Pons (tissue), 1 donor: ENCODE measurements at places on chromosomes 2 and 18.
A peak's percentile ranks its signal among the peaks of the same experiment; 100 is the strongest.

- DNase-seq, result no peak
Measured at GRCh38 chr2:47265158-47265557, 110.0 kb upstream of the STPG4 start.

GRCh38 chr2:134839649-134840048 is 1.2 kb downstream of the ACMSD start:
- DNase-seq, result no peak

DNA sequence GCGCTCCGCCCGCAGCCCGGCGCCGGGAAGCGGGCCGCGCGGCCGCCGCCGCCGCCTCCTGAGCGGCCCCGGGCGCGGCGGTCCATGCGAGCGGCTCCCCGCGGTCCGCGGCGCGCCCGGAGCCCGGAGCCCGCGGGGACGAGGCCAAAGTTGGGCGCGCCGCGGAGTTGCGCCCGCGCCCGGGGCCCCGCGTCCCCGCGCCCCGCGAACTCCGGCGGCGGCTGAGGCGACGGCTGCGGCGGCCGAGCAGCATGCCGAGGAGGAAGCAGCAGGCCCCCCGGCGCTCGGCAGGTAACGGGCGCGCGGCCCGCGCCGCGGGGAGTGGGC is 992 bp downstream of the TSHZ1 start:
- no peak for DNase-seq

DNA sequence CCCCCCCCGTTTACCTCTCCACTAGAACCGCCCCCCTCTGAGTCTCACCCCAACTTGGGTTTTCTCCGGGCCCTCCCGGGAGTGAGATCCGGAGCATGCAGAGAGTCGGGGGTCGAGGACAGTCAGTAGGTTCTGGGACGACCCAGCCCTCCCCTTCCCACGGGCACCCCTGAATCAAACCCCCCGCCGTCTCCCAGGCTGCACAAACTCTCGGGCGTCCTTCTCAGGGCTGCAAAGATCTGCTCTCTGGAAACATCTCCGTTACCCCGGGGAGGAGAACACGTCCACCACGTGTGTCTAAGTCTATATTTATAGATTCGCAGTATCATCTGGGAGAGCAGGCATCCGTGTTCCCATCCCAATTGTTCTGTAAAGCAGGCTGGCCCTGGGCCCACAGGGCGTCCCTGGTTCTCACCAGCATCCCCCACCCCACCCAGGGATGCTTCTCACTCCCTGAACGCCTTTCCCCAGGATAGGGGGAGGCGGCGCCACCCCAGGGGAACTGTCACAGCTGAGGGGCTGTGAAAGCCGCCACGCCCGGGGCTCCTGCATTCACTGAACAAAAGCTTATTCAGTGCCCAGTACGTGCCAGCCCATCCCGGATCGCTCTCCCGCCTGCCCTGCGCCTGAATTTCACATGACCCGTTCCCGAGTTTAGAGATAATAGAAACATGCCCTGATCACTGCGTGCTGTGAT is 765 bp upstream of the DIPK1C start:
- peak; percentile 90 for DNase-seq

DNA sequence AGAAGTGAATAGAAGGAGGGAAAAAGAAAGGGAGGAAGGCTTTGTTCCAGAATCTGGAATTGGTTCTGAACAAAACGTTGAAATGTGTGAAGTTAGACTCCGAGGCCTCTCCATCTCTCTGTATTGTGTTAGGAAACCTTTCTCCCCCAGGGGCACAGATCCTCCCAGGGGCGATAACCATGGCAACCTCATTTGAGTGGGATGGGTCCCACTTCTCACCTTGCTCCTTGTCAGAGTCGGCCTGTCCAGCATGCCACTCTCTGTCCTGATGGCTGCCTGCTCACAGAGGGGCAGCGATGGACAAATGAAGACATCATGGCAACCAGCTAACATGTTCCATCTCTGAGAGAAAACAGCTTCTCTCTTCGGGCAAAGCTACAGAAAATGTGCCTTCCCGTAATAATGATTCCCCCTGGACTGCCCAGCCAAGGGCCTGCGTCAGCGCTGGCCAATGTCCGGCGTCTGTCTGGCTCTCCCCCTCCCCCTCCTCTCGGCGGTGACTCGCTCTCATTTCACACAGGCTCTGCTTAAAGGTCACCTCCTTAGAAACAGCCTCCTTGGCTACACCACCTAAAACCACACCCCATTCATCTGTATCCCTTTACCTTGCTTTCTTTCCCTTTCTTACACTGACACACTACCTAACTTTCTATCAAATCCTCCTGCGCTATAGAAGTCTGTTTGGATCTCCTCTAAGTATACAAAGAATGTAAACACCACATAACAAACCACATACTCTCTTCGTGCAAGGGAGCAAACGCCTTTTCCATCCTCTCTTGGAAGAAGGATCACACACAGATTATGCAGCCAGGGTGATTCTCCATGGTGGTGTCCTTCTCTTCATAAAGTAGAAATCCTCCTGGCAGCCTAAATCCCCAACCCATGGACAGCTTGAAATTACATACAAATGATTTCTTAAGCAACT is 32.1 kb upstream of the TTC39C start:
- DNase-seq, result no peak

DNA sequence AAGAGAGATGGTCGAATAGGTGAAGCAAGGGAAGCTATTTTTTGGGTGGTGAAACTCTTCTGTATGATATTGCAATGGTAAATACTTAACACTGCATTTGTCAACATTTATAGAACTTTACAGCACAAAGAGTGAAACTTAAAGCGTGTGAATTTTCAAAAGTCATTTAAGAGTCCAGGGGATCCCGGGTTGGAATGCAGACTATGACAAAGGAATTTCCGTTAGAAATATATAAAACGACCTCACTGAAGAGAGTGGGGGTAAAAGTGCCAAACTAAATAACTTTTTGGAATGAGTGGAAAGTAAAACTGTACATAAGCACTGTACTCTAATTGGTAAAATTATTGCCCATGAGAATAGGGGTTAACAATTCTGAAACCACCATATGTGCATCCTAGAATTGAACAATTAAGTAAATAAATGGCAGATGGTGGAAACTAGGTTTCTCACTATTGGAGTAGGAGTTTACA is 191.0 kb upstream of the FN1 start:
- no peak for DNase-seq

DNA sequence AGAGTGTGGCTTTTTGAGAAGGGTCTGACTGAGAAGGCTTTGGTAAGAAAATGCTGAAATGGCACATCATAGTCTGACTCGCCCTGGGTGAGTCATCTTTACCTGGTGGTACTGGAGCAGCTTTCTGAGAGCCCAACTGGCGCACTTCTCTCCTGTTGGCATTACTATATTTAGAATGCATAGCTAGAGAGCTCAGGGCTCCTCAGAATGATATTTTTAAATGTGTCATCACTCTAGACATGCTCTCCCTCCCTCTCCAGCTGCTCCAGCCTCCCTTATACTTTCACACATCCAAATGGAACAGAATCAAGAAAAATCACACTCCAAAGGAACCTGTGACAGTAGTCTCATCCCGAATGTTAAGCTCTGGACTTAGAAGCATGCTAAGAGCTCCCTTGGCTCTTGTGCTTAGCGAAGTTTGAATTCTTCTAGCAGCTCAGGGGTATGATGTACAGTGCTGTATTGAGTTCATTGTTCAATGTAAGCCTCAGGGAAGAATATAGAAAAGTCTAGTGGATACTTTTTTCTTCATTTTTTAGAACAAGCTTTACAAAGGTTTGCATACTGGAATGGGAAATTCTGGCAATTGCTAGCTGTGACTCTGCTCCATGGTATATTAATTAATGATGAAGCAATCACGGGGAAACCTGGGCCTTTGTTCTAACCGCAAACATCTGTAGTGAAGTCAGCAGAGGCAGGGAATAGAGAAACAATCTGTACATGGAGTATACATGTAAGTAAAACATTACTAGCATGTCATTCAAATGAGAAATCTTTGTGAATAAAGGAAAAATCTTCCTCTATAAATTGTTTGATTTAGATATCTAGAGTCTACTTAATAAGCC is 751.2 kb upstream of the NRXN1 start:
- peak; percentile 6 for DNase-seq

- peak; percentile 49 for DNase-seq
Measured at GRCh38 chr18:41745166-41746049, 209.6 kb upstream of the PIK3C3 start.

GRCh38 chr2:180656455-180656847 is 324.0 kb upstream of the UBE2E3 start:
- peak; percentile 30 for DNase-seq

DNA sequence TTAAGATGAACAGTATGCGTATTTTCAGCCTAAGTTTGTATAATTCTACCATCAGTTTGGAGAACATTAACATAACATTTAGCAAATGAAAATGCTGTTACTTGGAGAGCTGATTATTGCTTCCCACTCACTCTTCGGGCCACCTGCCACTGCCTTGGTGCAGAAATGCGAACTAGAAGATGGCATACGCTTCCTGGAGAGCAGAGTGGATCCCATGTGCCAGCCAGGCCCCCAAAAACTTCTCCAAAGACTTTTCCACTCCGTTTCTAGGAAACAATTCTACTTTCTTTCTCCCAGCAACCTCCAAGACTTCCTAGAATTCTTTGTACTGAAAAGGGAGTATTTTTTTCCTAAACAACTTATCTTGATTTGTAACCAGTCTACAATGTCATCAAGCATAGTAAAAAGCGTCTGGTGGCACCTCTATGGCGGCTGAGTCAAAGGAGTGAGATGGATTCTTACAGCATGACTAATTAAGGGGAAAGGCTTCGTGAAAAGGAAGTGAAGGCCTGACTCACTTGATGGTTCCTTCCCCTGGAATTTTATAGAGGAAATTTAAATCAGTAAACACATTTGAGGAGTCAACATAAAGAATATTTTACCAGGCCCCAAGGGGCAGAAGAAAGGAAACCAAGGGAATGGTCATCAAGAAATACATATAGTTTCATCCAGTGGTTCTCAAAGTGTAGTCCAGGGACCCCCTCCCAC is 36.6 kb downstream of the FEZ2 start:
- peak; percentile 12 for DNase-seq

GRCh38 chr2:168247341-168248261 is at the start of gene STK39:
TSS of gene STK39 (minus strand) at chr2:168247595. CDS start at chr2:168247435, 160 bp downstream.
- peak; percentile 51 for DNase-seq

DNA sequence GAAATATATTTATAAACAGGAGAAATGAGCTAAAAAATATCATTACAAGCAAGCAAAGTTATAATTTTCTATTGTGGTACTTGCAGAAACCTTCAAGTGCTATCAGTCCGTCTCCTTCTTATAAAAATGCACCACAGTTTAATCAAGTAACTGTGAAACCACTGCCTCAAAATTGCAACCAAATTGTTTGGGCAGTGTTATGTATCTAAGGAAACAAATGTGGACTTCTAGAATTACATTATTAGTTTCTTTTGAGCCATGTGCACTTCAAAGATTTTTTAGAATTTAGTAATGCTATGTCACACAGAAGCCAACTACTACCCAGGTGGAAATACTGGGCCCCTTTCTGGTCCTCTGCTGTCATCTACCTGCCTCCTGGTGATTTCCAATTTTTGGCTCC is 495.6 kb downstream of the NYAP2 start:
- DNase-seq, result no peak

- no peak for DNase-seq
Measured at GRCh38 chr2:127559454-127559853, 24.0 kb downstream of the MYO7B start.

DNA sequence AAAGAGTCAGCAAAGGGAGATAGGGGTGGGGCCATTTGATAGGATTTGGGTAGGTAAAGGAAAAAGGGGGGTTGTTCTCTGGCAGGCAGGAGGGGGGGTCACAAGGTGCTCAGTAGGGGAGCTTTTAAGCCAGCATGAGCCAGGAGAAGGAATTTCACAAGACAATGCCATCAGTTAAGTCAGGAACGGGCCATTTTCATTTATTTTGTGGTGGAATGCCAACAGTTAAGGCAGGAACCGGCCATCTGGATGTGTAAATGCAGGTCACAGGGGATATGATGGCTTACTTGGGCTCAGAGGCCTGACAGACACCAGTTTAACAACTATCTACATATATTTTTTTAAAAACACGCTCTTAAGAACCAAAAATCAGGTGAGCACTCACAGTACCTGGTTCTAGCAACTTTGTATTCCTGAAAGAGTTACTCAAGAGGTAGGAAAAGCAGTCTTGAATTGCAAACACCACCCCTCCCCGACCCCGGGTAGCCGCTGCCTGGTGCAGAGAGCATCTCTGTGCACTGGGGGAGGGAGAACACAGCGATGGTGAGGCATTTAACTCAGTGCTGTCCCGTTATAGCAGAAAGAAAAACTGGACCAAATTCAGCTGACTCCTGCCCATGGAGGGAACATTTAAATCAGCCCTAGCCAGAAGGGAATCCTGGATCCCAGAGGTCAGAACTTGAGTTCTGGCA is 414.5 kb upstream of the KLHL29 start:
- no peak for DNase-seq

GRCh38 chr18:32040936-32041335 is 22.3 kb downstream of the RNF125 start:
- peak; percentile 78 for DNase-seq

GRCh38 chr18:45874491-45875184 is 49.2 kb downstream of the SIGLEC15 start:
- no peak for DNase-seq

DNA sequence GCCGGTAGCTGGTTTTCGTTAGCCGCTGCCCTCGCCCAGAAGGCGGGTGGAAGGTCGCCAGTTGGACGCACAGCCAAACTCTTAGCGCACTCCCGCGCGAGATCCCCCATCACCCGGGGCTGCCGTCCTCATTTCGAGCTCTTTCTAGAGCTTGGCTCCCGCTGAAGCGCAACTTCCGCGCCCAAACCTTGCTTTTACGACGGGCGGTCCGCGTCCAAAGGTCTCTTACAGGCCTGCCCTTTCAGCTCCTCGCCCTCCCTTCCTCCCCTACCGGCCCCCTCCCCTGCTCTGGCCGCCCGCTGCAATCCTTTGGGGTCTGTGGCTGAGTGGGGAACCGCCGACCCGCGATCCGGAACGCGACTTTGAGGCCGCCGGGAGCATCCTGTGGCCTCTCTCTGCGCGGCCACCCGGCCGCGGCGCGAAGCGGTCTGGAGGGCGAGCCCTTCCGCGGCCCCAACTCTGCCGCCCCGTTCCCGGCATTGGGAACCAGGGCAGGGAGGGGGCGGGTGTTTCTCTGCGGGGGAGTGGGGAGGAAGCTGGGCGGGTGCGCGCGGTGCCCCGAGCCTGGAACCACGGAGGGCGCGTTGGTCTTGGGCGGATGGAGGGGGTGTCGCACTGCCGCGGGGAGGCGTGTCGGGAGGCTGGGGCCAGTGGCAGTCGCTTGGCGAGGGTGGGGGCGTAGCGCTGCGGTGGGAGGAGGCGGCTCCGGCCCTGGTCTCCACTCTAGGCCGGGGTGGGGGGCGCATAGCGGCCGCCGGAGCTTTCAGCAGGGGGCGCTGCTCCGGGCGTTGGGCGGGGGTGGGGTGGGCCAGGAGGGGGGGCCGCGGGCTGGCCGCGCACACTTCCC is at the start of gene GDF7:
TSS of gene GDF7 (plus strand) at position 841 of the 847 bp plus-strand sequence. CDS start 96 bp downstream, outside the sequence.
- no peak for DNase-seq
